Activated CD8-positive, alpha-beta memory T cell treated with anti-CD3 and anti-CD28 coated beads for 1 hour (primary cell): ENCODE measurements at places on chromosomes 6 and 20.

GRCh38 chr20:25178563-25179438 lies 16.7 kb upstream of the ENTPD6 start:
- DNase-seq, result no peak

DNA sequence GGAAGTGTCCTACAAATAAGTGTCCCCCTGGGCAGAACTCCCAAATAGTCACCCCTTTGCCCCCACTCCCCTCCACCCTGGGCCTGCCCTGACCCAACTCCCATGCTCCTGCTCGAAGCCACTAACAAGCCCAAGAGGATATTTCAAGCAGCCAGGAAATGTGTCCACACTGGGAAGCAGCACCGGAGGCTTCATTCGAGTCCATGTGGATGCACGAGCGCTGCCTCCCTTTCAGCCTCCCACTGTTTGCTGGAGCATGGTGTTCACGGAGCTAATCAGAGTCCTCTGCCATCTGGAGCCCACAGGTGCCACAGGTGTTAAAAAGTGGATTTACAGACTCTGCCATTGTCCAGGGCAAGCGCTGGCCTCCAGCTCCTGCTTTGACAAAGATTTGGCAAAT lies 177.6 kb downstream of the TTLL2 start:
- DNase-seq, result no peak

- no peak for DNase-seq
Measured at GRCh38 chr20:34675993-34676641, 775 bp downstream of the PIGU start.

GRCh38 chr6:49541210-49541724 lies 9.2 kb upstream of the C6orf141 start:
- DNase-seq, result no peak

- no peak for DNase-seq
Measured at GRCh38 chr20:14488212-14488611, 150.8 kb upstream of the FLRT3 start.
